ENCODE measurements at places on chromosomes 4 and X.

GRCh38 chr4:138788267-138788790 lies 227.3 kb upstream of the NOCT start:
- DNase-seq, result no peak

DNA sequence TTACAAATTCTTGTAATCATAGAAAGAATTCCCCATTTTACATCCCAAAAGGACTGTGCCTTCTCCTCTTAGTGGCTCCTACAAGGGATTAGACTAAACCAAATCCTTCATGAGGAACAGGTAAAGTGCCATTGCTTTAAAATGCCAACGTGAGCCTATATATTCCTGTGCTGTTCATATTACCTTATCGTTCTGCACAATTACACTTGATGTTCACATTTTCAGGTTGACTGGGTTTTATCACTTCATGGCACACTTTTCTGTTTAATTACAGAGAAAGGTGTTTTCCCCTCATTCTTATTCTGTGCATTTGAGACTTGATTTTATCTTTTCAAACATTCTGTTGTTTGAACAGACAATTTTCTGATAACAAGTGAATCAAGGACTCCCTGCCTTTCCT lies 645.6 kb upstream of the FTHL17 start:
- no peak for DNase-seq

DNA sequence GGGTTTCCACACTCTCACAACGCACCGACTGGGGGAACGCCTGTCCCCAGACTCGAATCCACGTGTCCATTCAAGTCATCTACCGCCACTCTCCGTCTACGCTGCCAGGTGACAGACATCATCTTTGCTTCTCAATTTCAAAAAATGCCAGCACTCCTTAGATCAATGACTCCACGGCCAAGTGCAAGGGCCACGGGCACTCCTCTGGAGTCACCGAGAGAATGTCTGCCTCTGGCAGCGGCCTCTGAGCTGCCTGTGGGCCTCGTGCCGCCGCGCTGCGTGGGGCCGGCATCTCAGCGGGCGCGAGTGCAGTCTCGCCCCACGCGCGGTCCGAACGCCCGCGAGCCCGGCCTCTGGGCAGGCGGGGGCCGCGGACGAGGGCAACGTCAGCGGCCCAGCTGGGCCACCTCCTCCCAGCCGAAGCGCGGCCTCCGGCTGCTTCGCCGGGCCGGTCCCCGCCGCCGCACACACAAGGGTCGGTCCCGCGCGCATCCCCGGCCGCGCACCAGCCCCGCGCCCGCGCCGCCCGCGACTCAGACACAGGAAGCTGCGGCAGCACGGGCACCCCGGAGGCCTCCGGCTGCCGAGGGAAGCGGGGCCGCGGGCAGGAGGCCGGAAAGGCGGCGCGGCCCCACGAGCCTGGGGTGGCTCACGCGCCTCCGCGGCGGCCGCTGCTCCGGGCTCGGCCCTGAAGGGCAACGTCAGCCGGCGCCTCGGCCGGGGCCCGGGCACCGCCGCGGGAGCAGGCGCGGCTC lies 450 bp downstream of the ACSL1 start:
- no peak for DNase-seq

DNA sequence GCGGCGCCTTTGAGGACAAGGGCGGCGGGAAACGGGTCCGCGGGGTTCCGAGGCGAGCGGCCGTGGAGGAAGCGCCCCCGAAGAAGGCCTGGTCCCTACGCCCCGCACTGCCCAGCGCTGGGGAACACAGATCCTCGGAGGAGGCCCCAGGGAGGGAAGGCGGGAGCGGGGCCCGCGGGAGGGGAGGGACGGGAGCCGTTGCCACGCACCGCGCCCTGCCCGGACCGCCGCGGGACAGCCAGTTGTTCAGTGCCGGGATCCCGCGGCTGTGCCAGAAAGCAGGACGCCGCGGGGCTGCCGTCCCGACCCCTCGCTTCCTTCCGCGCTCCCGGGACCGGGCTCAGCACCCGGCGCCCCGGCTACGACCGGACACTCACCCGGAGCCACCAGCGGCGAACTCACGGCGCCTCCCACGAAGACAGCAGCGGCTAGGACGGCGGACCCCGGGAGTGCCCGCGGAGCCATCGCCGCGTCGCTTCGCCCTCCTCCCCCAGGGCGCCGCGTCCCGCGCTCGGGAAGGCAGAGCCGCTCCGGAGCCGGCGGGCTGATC lies 278 bp downstream of the RELL1 start:
- no peak for DNase-seq

- no peak for DNase-seq
These were observed 213.8 kb upstream of the FGF13 start for GRCh38 chrX:138925330-138925729.

GRCh38 chrX:825991-826390 lies 195.4 kb downstream of the SHOX start:
- no peak for DNase-seq

Measured in globus pallidus (tissue), 1 donor.